ENCODE measurements at places on chromosomes 2 and 18.

DNA sequence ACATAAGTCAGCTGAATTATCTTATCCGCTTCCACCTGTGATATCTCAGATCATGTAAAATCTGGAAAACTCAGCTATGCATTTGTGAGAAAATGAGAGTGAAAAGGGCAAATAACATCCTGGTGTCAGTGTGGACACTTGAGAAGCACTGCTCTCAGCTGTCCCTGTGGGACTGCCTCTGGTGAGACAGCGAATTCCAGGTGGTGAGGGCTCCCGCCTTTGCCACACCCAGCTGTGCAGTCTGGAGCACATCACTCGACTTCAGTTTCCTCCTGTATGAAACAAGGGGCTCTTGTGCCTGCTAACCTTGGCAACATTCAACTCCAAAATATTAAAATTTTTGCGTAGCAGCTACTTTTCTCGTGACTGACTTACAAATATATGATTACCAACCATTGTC lies 194.9 kb upstream of the BOD1L2 start:
- DNase-seq: no peak

DNA sequence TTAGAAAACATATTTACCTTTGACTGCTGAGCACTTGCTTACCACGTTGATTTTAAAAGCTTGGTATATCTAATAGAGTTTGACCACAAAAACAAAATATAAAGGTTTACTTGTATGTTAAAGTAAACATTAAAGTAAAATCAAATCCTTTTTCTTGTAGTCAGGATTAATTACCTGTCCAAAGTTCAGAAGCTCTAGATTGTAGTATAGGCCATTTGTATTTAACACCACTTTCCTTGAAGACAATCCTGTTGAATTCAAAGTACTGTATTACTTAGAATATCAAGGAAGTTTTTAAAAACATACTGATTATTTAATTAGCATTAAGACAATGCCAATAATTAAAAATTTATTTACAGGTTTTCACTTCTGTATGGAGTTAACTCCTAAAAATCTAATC lies 53.0 kb downstream of the PGAP1 start:
- DNase-seq: no peak

DNA sequence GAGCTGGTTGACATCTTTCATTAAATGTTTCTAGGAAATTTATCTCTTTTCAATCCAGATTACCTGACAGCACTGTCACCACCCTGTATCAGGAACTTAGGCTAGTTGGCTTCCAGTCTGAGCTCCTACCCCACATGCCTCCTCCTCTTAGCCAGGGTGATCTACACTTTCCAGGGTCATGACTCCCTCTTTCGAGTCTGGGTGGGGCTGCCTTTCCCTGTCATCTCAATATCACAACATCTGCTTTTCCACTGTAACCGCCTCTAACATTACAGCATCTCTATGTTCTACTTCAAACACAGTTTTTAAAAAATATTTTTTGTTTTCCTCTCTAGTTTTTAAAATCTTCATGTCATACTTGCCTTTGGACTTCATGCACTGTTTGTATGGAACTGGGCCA lies 129.2 kb downstream of the RBMS1 start:
- no peak for DNase-seq

DNA sequence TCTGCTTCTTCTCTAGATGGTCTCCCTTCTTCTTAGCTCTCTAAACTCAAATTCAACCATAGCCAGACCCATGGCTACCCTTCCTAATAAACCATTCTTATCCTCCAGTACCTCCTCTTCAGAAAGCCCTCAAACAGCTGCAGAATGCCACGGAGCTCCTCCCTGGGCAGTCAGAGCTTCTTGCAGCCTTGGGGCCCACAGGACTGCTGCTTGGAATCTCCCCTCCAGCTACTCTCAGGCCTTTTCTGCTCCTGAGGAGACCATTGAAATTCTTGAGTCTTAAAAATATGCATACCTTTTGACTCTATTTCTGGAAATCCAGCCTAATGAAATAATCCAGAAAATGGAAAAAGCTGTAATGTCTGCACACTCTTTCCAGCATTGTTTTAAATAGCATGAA lies 30.7 kb downstream of the EFR3B start:
- no peak for DNase-seq

- DNase-seq: no peak
These were observed 3.9 kb upstream of the PRELID3A start for GRCh38 chr18:12403601-12404506.

DNA sequence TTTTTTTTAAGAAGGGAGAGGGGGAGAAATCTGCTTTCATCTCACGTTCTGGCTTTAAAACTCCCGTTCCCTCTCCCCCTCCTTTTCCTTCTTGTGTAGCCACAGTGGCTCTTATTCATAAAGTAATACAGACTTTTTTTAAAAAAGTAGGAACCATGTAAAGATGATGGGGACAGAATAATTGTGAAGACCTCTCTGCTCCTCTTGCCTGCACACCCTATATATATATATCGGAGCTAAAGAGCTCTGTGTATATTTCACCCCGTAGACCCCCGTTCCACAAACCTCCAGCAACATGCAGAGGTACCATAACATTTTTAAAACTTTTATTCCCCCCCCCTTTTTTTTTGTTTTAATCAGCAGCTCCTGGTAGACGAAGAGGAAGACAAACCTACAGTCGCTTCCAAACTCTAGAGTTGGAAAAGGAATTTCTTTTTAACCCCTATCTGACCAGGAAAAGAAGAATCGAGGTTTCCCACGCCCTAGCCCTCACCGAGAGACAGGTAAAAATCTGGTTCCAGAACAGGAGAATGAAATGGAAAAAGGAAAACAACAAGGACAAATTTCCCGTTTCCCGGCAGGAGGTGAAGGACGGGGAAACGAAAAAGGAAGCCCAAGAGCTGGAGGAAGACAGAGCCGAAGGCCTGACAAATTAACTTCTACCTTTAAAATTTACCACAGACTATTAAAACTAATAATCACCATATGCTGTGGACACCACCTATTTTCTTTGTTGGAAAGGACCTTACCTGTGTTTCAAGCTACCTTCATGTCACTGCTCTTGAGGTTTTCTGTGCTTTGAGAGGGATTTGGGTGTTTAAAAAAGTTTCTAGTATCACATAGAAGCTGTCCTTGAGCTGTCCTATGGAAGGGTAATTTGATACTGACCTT lies 1.7 kb downstream of the HOXD8 start:
- DNase-seq: no peak

All from hypothalamus (tissue), 51 donors.